ENCODE measurements at places on chromosomes 5 and 9.

DNA sequence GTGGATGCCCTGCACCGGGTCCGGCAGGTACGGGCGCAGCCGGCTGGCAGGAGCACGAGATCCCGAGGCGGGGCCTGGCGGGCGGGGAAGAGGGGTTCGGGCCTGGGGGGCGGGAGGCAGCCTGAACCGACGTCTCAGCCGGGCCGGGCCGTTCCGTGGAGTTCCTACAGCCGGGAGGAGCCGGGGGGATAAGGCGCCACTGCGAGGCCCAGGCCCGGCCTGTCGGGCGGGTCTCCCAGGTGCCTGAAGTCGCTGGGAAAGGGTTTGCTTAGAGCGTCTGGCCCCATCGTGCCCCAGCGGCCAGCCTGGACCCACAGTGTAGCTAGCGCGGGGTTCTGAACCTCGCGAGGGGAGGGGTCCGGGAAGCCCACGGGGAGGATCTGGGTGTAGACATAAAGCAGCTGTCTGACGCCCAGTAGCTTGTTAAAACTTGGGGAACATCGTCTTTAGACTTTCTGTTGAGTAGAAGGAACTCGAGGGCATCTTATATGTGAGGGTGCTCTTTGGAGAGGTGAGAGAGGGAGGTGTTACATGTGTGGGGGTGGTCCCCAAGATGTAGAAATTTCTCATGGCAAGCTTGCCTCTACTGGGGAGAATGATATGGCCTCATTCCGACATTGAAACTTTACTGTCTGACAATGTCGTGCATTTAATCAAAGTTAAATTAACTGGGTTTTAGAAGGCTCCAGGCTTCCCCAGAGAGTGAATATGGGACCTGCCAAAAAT, 524 bp downstream of the FUBP3 start:
- DNase-seq = no peak

DNA sequence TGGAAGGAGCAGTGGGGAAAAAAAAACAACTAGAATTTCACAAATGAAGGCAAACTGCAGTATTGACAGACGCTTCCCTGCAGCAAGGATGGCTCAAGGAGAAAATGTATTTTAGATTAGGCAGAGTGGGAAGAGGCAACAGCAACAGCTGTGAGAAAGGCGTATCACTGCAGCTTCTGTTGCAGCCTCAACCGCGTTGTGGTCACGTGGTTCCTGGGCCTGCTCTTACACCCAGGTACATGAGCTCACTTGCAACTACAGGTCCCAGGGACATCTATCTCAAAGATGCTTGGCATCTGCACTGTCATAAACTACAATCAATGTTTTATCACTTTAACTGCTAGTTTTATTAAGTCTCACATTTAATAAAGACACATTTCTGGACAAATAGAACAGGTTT, 36.0 kb upstream of the GOLM1 start:
- no peak for DNase-seq

DNA sequence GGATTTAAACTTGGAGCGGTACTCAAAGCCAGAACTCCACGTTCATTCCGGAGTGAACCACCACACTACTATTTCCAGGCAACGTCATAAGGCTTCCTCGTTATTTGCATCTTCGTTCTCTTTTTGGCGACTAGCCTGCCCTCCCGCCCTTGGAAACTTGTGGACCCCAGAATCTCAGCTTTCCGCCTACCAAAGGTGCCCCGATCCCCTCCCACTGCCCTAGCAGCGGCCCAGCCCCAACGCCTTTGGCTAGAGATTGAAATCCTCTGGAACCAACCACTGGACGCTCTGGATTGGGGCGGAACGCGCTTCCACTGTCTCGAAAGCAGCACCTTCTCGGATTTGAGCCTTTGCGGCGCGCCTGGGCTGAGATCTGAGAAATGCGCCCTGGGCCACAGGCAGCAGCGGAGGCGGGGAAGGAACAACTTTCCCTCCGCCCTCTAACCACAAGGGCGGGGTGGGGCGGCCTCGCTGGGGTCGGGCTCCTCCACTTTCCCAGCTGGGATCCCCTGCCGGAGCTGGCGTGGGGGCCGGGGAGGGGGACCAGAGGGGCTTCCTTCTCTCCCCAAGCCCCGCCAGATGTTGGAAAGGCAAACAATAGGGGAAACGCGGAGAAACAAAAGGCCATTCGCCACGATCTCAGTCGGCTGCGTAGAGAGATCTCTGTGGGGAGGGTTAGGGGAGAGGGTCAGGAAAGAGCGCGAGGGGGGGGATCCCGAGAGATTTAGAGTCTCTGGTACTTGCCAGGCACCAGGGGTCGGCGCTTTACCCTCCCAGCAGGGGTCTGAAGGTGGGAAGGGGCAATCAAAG, 1.3 kb downstream of the MOB3B start:
- DNase-seq = peak; percentile 81

- DNase-seq = no peak
These were observed 1.4 kb upstream of the HSDL2 start for GRCh38 chr9:112378328-112379176.

- DNase-seq = no peak
These were observed 6.6 kb upstream of the MSMP start for GRCh38 chr9:35760651-35761050.

DNA sequence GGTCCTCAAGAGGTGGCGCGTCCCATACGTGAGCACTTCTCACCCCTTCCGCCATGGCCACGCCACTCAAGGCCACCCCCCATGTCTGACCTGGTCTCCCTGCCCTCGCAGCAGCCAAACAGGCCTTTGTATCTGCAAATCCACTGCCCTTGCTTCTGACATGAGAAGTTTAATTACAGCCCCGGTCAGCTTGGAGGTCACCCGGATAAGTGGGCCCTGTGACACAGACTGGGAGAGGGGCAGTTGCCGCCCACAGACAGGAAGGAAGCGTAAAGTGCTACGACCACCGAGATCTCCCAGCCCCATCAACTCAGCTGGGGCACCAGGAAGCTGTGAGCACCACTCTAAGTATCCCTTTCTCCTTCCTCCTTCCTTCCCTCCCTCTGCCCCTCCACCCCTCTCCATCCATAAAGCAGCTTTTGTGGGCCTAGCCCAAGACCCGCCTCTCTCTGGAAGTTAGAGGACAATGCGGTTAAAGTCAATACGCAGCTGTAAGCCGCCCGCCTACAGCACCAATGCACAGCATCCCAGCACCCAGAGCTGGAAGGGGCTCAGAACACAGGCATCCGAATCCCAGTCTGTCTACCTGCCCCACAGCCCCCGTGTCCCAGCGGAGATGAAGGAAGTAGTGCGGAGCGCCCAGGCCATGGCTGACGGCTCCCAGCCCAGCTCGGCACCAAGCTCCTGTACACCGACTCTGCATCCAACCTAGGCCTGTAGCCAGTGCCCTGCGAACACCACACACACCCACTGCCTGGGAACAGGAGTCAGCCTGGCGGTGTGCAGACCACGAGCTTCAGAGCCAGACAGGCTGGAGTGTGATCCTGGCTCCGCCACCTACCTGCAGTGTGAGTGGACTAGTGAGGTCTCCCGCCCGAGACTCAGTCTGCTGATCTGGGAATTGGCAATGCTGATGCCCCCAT, 44.8 kb upstream of the RNF130 start:
- peak; percentile 26 for DNase-seq

Data from globus pallidus (tissue), 1 donor.